ENCODE measurements at places on chromosomes 11 and 22. TPM values are rescaled to one million over a fixed set of nuclear protein-coding genes. Genes with fewer than 3 reads are reported as not detected.
A peak's percentile ranks its signal among the peaks of the same experiment; 100 is the strongest.

GRCh38 chr11:104582431-104582830 is 315.8 kb downstream of the CASP12 start:
- DNase-seq = no peak

- DNase-seq = no peak
These were observed 19.1 kb downstream of the SPECC1L start for GRCh38 chr22:24289741-24290163.

DNA sequence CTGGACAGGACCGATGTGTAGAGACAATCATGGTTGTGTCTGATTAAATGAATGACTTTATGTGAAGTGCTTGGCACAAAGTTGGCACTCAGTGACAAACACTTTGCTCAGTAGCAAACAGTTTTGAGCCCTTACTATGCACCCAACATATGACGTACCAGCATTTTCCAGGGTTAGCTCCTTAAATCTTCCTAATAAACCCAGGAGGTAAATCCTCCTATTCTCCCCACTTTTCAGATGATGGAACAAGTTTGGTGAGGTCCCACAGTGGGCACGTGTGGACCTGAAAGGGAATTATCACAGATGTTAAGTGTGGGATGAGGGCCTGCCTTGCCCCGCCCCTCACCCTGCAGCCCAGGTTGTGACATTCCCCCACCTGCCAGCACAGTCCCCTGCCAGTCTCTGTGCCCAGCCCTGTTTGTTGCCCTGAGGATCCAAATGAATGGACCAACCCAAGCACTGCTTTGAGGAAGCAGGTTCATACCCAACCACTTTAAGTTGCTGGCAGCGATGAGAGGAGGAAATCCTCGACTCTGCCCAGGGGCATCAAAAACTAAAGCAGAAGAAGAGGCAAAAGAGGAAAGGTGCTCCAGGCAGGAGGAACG is 6.6 kb upstream of the CARD10 start:
- no peak for DNase-seq

DNA sequence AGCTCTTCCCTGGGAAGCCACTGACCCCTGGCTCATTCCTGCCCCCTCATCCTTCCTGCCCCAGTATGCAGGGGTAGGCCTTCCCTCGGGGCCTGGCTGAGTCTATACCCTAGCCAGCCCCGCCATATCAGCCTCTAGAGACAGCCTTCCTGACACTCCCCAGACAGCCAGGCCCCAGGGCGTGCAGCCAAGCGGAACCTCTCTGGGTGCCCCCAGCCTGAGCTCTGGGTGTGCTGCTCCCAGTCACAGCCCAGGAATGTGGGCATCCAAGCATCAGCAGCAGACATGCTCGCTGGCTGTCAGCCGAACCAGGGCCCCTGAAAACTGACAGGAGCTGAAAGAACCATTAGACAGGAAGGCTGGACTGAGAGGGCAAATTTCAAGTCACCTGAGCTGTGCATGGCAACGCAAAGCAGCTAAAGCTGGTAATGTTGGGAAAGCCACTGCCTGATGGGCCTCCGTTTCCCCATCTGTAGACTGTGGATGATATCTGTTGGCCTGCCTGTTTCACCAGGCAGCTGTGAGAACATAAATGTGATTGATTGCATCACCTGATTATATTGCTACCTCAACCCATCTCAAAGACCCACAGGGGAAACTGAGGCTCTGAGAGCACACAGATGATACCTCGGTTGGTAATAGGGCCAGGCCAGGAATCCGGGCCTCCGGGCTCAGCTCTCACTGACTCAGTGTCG is 93.2 kb downstream of the LRRC32 start:
- DNase-seq = no peak

DNA sequence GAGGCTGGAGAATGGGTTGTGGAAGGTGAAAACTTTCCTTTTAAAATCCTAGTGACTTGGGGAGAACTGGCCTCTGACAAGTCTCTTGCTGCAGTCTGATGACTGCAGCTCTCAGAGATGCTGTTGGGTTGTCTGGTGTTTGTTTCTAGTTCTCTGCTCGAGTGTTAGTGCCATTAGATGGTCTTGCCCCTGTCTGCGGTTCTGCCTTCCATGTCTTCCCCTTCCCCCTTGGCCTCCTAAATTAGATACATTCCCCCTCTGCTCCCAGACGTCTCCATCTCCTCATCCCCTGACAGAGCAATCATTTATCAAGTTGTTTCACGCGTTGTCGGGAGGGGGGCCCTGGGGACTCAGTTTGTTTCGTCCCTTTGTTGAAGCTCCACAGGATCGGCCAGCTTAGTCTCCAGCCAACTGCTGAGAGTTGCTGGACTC is 67.7 kb downstream of the CECR2 start:
- DNase-seq = no peak

DNA sequence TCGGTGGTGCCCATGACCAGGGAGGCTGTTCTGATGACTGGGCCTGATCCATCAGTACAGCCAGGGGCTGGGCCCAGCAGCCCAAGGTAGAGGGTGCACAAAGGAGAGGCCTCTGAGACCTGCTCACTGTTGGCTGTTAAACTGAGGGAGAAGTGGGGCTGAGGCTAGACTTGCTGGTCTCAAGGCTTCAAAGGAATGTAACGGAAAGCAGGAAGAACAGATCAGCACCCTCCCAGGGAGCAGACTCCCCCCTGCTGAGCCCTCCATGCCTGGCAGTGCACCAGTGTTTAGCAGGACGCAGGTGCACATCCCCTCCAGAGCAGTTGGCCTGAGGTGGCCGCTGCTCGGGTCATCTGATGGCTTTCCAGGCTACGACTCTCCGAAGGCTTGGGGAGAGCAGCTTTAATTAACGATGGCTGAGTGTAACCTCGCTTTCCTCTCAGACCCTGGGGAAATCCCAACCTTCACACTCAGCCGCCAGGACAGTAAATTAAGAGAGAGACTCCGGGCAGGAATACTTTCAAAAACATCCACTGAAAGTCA is 255.7 kb upstream of the NARS2 start:
- DNase-seq = no peak

DNA sequence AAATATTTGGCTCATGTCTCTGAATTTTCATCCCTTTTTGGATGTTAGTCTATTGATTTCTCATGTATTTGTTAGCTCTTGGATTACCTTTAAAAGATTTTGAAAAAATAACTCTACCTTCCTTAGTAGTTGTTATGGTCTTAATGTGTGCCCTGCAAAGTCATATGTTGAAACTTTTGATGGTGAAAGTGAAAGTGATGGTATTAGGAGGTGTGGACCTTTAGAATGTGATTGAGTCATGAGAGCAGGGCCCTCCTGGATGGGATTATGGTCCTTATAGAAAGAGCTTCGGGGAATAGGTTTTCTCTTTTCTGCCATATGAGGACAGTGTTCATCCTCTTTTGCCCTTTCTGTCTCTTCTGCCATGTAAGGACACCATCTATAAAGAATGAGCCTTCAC is 33.6 kb upstream of the MPPED2 start:
- DNase-seq = no peak

- DNase-seq = peak; percentile 64
These were observed 65.2 kb downstream of the FBXO7 start for GRCh38 chr22:32539631-32540421.

DNA sequence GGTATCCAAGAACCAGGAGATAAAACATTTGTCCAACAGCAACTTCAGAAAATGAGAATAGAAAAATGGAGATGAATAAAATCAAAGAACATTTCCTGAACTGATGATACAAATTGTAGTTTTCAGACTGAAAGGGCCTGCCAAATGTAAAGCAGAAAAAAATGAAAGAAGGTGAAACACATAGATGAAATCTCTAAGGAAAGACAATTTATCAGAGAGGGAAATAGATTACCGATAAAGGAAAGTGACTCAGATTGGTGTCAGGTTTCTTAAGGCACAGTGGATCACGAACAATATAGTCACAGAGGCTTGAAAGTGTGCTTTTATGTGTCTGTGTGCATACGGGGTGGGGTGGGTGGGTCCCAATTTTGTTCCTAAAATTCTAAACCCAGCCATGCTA is 4.1 kb upstream of the STT3A start:
- no peak for DNase-seq

- no peak for DNase-seq
These were observed 29.1 kb upstream of the NARS2 start for GRCh38 chr11:78603792-78604191.

- no peak for DNase-seq
These were observed 319.3 kb downstream of the DCDC1 start for GRCh38 chr11:31050061-31050765.

DNA sequence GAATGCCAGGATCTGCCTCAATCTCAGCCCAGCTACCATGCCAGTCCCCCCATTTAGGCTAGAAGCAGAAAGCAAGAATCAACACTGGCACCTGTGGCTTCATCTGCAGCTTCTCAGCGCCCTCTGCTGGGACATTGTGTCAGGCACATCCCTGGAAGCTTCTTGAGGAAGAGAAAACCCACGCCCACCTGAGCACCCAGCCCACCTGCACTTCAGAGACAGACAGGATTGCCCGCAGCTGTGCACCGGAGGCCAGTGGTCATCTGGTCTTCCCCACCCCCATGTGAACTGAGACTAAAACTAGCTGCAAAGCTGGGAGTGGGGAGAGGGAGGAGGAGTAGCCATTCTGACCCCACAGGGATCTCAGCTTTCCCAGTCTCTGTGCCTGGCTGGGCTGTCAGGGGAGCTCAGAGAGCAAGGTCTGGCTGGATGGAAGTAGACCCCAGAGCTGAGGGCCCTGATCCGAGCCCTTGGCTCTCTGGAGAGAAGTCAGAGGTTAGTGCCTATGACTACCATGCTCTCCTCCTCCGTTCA is 66.8 kb downstream of the FEZ1 start:
- no peak for DNase-seq

DNA sequence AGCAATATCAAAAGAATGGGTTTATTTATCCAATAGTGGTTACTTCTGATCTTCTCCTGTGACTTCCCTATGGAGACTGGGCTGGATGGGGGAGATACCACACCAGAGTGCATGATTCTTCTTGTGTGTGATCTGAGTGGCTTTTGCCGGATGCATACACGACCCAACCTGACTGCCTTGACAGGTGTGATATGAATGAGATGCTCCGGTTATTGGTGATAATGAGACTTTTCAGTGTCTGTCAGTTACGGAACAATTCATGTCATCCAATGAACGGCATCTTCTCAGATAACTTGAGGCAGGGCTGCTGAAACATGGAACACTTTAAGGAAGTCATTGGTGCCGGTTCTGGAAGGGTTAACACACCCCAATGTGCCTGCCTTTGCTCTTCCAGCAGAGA is 17.7 kb downstream of the FJX1 start:
- no peak for DNase-seq

IGSF22 gene
- not detected for total RNA-seq

TMEM218 gene
- 3.2 TPM for total RNA-seq

ZBTB16 gene
- total RNA-seq = 25.5 TPM

HPX gene
- 1.1 TPM for total RNA-seq

ARCN1 gene
- 78.2 TPM for total RNA-seq

CCDC73 gene
- total RNA-seq = not detected

Data from uterus (tissue), 4 donors.